ENCODE measurements at places on chromosomes 7 and 10. TPM values are rescaled to one million over a fixed set of nuclear protein-coding genes. Genes with fewer than 3 reads are reported as not detected.

The HIP1 gene
- total RNA-seq, result 16.5 TPM

The CYP26C1 gene
- total RNA-seq, result 0.16 TPM

GRCh38 chr7:97305589-97305988 lies 188.1 kb downstream of the SDHAF3 start:
- no peak for DNase-seq

DNA sequence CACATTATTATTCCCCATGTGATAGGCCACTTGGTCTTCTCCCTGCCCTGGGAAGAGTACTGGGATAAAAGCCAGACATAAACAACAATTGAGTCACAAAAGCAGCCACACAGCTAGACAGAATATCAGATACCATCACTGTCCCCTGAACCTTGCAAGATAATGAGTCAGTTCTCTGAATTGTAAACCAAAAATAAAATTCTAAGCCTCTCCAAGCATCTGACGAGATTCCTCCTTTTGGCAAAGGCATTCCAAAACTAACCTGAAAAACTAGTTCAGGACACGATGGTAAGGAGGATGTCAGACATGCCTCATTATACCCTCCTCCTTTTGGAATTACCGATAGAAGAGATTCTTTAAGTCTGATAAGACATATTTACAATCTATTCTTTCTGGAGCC lies 450.7 kb downstream of the HTR7 start:
- no peak for DNase-seq

DNA sequence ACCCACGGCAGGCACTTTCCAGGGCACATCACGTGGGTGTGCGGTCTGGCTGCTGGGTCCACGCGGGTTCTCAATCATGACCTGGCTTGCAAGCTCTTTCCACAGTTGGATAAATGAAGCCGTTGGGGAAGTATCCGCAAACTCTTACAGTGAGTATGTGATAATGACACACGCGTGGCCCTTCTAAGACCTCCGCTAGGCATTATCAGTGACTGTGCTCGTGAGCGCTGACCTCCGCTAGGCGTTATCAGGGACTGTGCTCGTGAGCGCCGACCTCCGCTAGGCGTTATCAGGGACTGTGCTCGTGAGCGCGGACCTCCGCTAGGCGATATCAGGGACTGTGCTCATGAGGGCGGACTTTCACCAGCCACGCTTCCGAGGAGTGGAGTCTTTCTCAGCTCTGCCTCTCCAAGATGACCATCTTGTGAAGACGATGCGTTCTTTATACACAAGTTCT lies 107.0 kb downstream of the WDR37 start:
- no peak for DNase-seq

The RBM17 gene
- 38.2 TPM for total RNA-seq

The RBP4 gene
- total RNA-seq, result 1.4 TPM

The MMRN2 gene
- 4.8 TPM for total RNA-seq

GRCh38 chr10:102352066-102352715 lies 43.3 kb upstream of the NFKB2 start:
- DNase-seq, result peak; percentile 24

GRCh38 chr7:143451746-143452145 lies 8.5 kb downstream of the TAS2R60 start:
- no peak for DNase-seq

DNA sequence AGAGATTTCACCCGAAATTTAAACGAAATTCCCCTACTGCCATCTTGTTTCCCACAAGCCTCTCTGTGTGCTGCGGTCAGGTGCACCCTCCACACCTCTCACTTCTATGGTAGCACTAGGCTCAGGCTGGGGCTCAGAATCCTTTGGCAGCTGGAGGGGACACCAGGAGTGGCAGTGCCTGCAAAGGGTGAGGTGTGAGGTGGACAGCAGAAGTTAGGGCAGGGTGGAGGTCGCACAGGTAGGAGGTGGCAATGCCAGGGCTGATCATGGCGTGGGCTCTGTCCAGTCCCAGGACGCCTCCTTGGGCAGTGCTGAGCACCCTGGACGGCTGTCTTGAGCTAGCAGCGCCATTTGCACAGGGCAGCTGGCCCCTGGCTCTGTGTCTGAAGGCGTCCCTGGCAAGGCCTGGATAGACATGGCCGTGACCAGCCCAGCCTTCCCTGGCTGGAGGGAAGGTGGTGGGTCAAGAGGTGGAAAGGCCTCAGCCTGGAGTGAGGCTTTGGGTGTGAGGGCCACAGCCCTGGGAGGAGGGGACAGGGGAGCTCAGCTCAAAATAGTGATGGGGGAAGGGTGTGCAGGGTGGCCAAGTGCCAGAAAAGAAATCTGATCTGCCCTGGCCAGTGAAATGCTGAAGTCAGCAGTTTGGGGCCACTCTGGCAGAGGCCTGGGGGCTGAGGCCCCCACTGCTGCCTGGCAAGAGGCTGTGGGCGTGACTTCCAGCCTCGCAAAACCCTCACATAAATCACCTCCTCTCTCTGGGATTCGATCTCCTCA lies 40.0 kb downstream of the ZCCHC24 start:
- DNase-seq, result no peak

GRCh38 chr7:70356787-70357328 lies 758.6 kb downstream of the AUTS2 start:
- no peak for DNase-seq

DNA sequence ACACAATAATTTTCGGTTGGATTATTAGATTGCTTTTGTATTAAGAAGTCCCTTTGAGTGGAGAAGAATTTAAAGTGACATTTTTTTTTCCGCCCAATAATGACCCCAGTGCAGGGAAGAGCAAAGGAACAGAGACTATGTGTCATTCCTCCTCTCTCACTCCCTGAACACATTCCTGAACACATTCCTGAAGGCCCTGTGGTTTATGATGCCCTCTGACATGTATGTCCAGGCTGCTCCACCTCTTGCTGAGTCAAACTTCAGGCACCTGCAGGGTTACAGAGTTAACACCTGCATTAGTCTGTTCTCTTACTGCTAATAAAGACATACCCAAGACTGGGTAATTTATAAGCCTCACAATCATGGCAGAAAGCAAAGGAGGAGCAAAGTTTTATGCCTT lies 704.0 kb upstream of the LRRN3 start:
- no peak for DNase-seq

- peak; percentile 20 for DNase-seq
Observed at GRCh38 chr10:124539935-124540641, 78.5 kb downstream of the LHPP start.

DNA sequence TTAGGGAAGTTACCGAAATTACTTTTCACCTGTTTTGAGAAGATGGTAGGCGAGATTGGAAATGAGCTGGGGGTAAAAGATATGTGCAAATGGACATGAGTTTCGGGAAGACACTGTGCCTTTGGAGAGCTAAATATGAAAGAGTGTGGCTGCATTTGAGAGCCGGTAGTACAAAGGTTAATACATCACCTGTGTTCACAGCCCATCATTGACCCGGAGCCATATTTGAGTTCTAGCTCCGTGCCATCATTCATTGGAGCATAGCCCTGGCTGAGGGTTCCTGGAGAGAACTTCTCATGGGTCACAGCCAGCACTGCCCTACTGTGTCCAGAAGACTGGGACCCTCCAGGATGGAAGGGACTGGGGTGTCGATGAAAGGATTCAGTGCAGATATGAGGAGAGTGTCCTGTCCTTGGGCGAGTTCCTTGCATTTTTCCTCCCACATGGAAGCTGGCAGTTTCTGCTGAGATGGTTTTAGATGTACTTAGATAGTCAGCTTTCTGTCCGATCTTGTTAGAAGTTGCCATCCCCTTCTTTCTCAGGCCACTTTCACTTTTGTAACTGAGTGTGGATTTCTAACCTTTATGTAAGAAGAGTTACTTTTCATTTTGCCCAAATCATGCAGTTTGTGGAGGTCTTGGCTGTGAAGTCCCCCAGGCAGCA lies 138.8 kb downstream of the JCAD start:
- DNase-seq, result no peak

The CTTNBP2 gene
- total RNA-seq, result 39.0 TPM

The ZNF853 gene
- 23.6 TPM for total RNA-seq

The THNSL1 gene
- 17.9 TPM for total RNA-seq

GRCh38 chr7:149595541-149595940 lies 97.9 kb upstream of the ZNF746 start:
- no peak for DNase-seq

DNA sequence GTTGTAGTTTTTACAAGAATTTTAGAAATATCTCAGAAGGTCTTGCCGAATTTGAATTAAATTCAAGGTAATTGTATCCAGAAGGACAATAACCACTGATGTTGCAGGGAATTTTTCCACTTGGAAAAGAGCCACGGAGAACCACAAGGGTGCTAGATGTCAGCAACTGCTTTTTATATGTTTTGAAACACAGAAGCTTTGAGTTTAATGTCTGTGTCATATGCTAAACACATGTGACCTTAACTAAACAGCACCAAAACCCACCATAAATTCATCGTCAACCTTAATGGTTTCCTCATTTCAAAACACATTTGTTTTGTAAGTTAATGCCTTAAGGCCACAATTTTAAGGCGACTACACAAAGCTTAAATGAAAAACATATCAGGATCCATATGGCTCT lies 106.9 kb downstream of the COL28A1 start:
- no peak for DNase-seq

DNA sequence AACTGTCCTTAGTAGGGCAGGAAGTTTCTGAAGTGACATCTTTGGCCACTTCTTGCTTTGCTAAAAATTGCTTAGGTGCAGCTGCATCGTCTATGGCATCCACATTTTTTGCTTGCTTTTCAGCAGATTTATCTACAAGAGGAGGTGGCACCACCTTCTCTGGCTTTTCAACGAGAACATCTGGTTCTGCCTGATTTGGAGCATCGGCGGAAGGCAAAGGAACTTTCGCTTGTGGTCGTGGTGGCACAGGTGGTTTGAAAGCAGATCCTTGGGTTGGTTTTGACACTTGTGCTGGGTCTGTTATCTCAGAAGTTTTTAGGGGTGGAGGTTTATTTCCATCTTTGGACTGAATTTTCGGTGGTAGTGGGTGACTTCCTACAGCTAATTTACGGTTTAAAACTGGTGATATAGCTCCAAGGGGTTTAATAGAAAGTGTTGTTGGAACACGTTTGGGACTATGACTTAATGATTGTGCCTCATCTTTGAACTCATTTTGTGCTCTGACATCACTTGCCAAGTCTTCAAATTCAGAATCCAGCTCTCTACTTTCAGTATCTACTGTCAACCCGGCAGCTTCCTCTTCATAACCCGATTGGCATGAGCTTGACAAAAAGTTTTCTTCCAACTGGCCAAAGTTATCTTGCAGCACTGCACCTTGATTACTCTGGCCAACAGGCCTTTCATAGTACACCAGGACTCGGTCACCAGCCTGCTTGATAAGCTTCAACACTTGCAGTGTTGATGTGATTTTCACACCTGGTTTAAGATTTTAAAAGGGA lies 44.0 kb downstream of the SLC18A2 start:
- no peak for DNase-seq

The C7orf33 gene
- not detected for total RNA-seq

DNA sequence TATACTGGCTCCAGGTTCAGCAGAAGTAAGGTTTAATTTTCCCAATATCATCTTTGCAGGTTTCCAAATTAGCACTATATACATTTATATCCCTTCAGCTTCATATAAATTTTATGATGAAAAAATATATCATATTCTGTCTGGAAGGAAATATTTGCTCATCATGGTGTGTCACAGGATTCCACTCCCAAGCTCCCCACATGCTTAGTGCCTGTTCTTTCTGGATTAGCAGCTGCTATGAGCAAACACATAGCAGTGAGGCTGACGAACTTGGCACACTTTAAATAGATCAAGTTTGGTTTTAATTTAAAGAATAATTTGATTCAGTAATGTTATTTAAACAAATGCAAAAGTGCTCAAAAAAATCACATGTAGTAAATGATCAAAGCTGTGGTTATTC lies 251.9 kb downstream of the AGMO start:
- no peak for DNase-seq

DNA sequence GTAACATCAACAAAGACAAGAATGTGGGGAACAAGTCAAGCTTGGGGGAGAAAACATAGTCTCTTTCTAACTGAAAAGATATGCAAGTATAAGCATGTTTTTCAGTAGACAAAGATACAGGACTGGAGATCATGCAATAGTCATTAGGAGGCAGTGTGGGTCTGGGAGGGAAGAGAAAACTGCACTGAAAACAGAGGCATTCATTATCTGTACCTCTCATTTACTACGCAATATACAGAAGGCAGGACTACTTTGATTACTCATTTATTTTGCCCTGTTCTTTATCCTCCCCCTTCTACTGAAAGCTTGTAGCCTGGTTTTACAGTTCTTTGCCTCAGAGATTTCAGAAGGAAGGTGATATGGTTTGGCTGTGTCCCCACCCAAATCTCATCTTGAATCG lies 341.2 kb downstream of the CRPPA start:
- no peak for DNase-seq

The PHKG1 gene
- 3.6 TPM for total RNA-seq

DNA sequence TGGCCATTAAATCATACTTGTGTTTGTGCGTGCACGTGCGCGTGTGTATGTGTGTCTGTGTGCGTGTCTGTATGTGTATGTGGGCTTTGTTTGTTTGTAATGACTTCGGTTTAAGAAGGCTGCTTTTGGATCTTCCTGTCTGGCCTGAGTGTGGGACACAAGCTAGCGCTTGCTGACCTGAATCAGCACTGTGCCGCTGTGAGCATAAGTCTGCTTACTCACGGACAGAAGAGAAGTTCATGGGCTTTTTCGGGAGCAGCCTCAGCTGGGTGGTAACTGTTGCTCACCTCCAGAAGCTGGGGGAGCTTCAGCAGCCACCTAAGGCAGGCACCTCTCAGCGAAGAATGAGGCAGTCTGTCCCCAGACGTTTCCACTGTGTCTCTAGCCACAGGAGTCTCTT lies 56.1 kb upstream of the TRUB1 start:
- no peak for DNase-seq

The CYP3A4 gene
- total RNA-seq, result not detected

DNA sequence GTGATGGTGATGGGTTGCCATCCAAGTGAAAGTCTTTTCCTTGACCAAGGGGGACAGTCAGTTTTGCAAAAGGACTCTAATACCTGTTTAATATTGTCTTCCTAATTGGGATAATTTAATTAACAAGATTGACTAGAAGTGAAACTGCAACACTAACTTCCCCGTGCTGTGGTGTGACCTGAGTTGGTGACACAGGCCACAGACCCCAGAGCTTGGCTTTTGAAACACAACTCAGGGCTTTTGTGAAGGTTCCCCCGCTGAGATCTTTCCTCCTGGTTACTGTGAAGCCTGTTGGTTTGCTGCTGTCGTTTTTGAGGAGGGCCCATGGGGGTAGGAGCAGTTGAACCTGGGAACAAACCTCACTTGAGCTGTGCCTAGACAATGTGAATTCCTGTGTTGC lies 6.9 kb downstream of the PPIF start:
- no peak for DNase-seq

GRCh38 chr10:22977751-22978150 lies 49.9 kb downstream of the ARMC3 start:
- no peak for DNase-seq

The IL6 gene
- not detected for total RNA-seq

The TSPAN12 gene
- 7.2 TPM for total RNA-seq
